HCT116 (cell line): ENCODE measurements at places on chromosomes 5 and 9.

- DNase-seq, result no peak
These were observed 23.4 kb downstream of the WNK2 start for GRCh38 chr9:93207326-93207814.

DNA sequence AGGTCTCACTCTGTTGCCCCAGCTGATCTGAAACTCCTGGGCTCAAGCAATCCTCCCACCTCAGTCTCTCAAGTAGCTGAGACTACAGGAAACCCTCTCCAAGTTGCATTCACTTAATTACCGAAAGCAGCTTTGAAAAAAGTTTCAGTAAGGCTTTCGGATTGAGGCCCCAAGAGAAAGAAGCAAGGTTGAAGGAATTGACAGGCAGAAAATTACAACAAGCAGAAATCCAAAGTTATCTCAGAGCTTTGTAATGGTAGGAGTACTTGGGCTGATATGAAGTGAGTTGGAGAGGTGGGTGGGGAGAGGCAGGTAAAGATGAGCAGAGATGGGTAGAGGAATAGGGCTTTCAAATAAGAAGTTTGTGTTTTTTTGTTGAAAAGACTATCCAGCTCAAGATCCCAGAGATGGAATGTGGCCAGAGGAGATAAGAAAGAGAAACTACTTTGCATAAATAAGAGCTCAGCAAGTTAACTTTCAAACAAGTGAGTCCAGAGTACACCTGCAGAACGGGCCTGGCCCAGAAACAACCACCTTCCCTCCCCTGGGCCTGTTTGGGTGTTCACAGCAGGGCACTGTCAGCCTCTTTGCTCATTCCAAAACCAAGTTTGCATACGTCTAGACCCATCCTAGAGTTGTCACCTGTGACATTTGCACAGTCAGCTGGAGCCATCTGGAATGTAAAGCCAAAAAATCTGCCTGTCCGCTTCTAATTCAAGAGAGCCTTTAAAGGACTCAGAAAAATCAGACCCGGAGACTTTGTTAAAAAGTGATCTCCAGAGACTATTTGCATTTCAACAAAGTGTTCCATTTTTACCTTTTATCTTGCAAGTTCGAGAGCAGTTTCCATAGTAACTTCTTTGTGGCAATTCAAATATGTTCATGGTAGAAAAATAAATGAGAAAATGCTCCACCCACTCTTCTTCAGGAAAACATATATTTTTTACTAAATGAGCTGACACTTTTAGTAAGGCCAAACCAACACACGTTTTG is 2.2 kb upstream of the CLINT1 start:
- DNase-seq, result no peak

DNA sequence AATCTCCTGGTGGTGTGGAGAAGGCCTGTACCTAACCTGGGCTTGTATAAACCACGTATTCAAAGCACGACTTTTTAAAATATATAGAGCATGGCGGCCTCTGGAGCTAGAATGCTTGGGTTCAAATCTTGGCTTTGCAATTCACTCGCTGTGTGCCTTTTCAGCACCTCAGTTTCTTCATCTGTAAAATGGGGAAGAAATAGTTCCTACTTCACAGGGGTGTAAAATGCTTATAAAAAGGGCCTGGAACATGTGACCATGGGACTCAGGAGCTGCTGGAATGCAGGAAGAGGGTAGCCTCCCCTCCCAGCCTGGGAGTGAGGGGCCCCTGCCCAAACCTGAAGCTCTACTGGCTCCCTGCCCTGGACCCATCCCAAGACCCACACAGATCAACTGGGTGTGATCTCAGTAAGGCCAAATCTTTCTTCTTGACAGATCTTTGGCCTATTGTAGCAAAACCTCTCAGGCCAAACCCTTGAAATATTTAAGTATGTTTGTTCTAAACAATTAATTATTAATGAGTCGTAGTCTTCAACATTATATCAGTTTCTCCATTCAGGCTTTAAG is 269.0 kb downstream of the ZSWIM6 start:
- no peak for DNase-seq

- DNase-seq, result no peak
These were observed 134.8 kb downstream of the PCSK5 start for GRCh38 chr9:76025286-76025685.

DNA sequence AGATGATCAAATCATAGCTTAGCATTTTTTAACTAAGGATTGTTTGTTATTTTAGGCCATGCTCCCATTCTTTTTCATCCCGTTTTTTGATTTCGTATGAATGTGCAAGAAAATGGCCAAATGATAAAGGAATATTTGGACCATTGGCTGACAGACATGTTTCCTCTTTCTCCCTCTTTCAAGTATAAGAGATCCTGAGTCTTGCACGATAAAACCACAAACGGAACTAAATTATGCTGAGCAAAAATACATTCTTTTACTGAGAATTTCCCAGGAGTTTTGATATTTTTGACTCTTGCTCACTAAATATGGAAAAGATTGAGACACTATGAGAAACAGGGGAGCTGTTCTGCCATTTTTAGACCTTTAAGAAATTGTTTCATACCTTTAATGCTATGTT is 90.4 kb upstream of the KLF9 start:
- DNase-seq, result no peak

DNA sequence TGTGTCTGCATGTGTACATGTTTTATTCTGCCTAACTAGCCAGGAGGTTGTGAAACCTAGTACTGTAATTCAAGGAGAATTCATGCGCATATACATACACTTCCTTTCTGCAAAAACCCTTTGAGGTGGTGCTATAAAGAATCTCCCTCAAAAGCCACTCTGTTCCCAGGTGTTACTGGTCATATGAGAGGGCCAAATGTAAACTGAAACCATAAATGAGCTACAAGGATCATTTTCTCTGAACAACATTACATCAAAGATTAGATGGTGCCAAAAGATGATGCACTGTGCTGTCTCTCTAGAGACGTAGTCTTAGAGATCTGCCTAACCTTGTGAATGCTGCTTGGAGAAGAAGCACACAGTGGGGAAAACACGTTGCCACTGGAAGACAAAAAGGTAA is 15.7 kb downstream of the NREP start:
- no peak for DNase-seq

DNA sequence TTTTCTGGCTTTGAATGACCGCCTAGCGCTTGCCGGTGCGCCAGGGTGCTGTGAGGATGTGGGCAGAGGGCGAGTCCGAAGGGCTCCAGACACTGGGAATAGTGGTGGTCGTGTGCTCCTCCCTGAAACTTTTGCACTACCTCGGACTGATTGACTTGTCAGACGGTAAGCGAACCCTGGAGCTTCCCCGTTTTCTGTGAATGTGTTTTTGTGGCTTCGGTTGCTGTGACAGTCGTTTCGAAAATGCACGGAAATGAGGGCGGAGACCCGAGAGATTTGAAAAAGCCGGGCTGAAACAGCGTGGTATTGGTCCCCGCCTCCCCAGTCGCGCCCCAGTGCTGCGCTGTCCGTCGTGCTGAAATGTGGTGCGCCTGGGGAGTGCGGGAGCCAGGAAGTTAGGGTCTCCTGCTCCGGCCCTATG is 102.5 kb upstream of the GABRP start:
- DNase-seq, result no peak

- DNase-seq, result no peak
These were observed 143.3 kb downstream of the SEC61B start for GRCh38 chr9:99365233-99365980.

DNA sequence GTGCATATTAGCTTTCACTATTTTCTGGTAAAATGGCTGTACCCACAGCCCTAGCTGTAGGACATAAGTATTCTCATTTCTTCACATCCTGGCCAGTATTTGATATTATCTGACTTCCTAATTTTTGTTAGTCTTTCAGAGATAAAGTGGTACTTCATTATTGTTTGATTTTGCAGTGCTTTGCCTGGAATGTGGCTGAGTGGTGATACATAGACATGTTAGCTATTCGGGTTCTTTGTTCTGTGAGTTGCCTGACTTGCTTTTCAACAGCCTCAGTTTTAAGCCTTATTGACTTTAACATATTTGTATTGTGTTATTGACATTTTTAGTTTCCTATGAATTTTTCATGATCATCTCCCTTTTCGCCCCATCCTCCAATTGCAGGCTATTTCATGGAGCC is 161.1 kb downstream of the GABBR2 start:
- no peak for DNase-seq

DNA sequence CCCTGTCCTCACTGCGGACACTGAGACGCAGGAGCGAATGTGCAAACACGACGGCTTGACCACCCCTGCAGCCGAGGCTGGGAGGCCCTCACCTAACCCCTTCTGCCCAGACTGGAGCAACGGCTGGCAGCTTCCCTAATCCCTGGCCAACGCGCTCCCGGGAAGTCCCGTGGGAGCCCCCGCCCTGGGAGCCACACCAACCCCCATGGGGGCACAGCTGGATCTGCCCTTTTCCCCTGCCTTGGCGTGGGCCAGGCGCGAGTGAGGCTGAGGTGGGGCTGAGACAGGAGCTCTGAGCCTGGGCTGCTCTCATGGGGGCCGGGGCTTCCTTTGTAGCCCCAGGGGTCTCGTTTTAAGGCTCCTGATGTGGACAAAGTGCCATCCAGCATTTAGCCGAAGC is 4.6 kb upstream of the DNLZ start:
- DNase-seq, result no peak

DNA sequence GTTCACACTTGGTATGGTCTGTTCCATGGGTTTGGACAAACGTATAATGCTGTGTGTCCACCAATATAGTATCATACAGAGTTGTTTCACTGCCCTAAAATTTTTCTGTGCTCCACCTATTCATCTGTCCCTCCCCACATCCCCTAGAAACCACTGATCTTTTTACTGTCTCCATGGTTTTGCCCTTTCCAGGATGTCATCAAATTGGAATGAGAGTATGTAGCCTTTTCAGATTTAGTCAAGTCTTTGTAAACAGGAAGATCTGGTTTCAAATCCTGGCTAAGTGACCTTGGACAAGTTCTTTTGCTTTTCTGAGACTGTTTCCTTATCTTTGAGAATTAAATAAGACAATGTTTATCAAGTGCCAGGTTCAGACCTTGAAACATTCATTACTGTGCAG is 13.2 kb upstream of the LVRN start:
- DNase-seq, result no peak

DNA sequence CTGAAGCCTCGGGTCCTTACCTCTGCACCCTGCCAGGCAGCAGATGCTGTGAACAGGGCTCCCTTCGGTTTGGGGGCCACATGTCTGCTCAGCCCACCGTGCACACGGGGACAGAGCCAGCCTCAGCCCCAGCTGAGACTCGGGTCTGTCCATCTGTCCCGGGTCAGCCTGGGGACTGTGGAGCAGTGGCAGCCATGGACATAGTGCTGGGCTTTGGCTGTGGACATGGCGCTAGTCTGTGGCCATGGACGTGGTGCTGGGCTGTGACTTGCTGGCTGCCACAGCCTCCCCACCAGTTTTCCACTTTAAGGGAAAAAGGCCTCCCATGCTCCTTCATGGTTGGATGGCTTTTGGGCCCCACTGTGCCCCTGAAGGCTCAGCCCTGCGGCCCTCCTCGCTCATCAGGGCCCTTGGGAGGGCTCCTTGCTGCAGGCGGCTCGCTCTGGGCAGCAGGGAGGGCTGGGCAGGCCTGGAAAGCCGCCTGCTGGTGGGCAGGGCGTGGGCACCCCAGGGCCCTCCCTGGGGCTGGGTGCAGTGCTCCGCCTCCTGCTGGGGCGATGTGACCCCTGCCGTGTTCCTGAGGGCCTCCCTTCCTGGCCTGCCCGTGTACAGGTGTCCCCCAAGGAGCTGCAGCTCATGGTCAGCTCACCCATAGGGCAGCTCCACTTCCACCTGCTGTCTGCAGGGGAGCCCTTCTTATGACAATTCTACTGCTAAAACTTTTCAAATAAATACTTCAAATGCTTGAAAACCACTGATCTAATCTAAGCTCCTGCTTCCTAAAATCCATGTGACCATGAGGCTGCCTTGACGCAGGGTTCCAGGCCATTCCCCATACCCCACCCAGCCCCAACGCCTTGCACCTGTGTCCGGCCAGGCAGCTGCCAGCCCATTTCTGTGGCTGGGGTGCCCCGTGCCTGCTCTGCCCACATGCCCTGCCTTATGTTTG is 112.1 kb upstream of the LMX1B start:
- DNase-seq, result no peak
